ENCODE measurements at places on chromosomes 7 and 10. TPM values are rescaled to one million over a fixed set of nuclear protein-coding genes. Genes with fewer than 3 reads are reported as not detected.

Gene DBF4
- total RNA-seq = 36.5 TPM

Gene THSD7A
- 1.6 TPM for total RNA-seq

Gene FUOM
- 26.5 TPM for total RNA-seq

Gene FAM13C
- 3.3 TPM for total RNA-seq

Gene OR9A2
- not detected for total RNA-seq

Gene UCN3
- not detected for total RNA-seq

Gene PIK3AP1
- not detected for total RNA-seq

Gene GIMAP7
- total RNA-seq = 0.15 TPM

Gene RAB19
- not detected for total RNA-seq

Gene SFMBT2
- total RNA-seq = 5.2 TPM

Gene VAX1
- not detected for total RNA-seq

Gene FEZF1
- total RNA-seq = not detected

Gene GPC2
- 2.6 TPM for total RNA-seq

Gene IL6
- 2.2 TPM for total RNA-seq

Gene PNLIPRP3
- 0.17 TPM for total RNA-seq

Gene SLC13A4
- total RNA-seq = 1.2 TPM

Gene DKK1
- total RNA-seq = 71.0 TPM

Gene RBM20
- total RNA-seq = not detected

Gene CALD1
- 232 TPM for total RNA-seq

Gene DRGX
- total RNA-seq = not detected

Gene HOXA1
- total RNA-seq = 1.2 TPM

Gene HOXA6
- not detected for total RNA-seq

Gene MYH16
- not detected for total RNA-seq

Gene BEND7
- 1.0 TPM for total RNA-seq

Gene DPCD
- 59.6 TPM for total RNA-seq

Gene EN2
- not detected for total RNA-seq

Gene PPRC1
- 15.2 TPM for total RNA-seq

Gene PSPH
- total RNA-seq = 50.3 TPM

Gene NUTM2D
- 2.2 TPM for total RNA-seq

Gene INHBA
- 8.1 TPM for total RNA-seq

Gene SLC18A3
- total RNA-seq = not detected

Measured in smooth muscle cell of trachea (primary cell).